ENCODE measurements at places on chromosomes 1 and 21.
A peak's percentile ranks its signal among the peaks of the same experiment; 100 is the strongest.

DNA sequence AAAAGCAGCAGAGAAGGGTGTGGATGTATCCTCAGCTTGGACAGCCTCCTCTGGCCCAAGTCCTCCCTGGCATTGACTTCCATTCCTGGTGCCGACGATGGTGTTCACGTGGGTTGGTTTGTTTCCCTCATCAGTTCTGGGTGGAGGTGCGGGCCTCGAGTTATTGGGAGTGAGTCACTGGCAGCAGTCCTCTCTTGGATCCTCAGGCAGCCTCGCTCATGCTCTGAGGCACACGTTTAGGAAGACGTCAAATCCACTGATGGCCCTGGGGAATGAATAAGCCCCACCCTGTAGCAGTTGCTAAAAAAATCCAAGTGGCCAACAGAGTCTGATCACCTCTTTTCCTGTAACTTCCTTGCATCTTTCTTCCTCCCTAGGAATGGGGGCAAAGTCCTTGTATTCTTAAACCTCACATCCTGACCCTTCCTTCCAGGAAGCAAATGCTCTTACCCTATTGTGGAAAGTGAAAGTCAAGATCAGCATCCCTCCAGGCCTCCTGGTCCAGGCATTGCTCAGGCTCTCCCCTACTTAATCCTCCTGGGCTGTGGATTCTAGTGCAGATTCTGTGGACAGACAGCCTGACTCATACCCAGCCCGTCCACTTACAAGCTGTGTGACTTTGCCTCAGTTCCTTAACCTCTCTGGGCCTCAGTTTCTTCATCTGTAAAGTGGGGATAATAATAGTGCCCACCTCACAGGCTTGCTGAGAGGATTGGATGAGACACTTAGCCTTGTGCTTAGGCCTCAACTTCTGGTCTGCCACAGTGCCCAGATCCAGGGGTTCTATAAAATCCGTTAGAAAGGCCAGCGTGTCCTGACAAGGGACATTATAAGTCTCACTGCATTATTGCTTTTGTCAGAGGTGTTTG lies 111.1 kb downstream of the TLR5 start:
- no peak for DNase-seq

DNA sequence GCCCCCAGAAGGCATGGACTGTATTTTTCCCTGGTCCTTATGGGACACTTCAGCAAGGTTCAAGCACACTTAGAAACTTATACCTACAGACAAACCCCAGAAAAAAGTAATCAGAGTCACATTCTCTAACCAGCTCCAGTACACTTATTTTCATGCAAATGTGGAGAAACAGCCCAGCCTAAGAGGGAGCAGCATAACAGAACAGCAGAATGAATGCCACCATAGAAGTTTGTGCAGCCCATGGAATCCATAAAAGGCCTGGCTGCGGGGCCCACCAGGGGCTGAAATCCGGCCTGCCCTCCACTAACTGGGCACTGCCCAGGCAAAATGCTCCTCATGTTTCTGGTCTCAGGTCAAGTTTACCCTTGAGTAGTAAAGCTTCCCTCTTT lies 60.4 kb upstream of the ATP1A1 start:
- DNase-seq, result no peak

- peak; percentile 55 for DNase-seq
Measured at GRCh38 chr1:201085902-201086735, 26.1 kb downstream of the CACNA1S start.

DNA sequence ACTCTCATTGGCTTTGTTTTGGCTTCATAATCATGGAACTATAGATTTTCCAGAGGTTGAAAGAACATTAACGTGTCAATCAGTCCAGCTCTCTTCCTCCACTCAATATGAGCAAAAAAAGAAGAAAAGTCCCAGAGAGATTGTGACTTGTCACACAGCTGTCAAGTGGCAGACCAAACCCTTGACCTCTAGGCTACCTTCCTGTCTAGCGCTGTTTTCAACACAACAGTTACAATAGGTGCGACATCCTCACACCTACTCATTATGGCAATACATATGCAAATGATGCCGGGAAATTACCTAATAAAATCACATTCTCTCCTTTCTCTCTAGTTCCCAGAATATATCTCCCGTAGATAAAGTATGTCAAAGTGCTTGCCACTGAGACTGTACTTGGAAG lies 1.1 kb downstream of the WARS2 start:
- peak; percentile 7 for DNase-seq

DNA sequence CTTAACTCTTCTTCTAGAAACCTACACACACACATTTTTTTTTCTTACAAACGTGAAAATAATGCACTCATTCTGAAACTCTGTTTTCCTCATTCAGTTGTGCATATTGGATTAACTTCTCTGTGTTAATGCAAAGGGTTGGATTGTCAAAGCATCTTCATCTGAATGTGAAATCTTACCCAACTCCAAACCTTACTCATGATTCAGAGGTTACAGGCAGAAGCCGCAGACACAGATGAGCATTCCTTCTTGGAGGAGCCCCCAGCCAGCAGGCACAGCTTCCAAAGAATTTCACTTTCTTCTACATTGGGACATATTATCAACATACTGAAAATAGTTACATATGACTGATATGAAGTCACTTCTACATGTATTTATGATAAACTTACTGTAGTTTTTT lies 15.7 kb downstream of the PATJ start:
- no peak for DNase-seq

- DNase-seq, result no peak
Measured at GRCh38 chr1:33288976-33289857, 31.7 kb downstream of the A3GALT2 start.

DNA sequence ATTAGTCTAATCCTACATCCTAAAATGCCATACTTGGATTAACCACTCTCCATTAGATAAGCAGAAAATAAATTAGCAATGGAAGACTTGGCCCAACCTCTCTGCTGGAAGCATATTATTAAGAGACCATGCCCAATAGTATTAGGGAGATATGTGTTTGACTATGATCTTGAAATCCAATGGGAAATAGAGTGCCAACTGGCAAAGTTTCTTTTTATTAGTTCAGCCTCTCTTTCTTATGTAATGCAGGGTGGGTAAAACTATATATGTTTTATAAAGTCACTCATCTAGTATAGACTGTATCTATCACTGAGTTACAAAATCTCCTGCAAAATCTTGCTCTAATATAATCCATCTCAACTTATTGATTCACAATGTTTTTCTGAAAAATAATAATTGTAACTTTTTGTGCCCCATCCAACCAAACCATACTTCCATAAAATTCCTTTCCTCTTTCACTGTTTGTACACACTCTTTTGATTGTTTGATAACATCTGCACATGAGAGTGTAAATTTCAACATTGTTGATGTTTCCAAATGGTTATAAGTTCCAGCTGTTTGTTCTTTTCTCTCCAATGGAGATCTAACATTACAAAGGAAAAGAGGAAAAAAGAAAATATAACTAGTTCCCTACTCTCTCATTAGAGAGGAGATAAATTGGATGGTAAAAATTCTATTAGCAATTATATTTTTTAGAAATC lies 408.1 kb upstream of the ADGRL2 start:
- DNase-seq, result no peak

DNA sequence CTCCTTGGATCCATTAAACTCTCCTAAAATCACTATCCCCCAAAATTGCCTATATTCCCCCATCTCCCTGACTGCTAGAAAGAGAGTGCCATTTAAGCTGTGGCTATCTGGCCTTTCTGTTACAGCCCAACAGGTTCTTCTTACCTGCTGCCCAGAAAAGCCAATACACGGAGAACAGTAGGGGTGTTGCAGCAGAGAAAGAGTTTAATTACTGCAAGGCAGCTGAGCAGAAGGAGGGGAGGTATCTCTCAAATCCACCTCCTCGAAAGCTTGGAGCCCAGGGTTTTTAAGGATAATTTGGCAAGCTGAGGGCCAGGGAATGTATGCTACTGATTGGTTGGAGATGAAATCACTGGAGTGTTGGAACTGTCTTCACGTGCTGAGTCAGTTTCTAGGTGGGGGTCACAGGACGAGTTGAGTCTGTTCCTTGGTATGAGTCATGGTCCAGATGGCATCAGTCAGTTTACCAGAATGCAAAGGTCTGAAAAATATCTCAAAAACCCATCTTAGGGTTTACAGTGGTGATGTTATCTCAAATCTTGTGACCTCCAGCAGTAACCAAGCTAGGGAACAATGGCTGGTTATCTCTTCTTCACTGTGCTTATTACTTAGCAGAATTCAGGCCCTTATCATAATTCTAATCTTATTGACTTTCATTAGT lies 89.8 kb downstream of the SMYD3 start:
- DNase-seq, result no peak

- no peak for DNase-seq
Measured at GRCh38 chr1:237258871-237259270, 216.9 kb downstream of the RYR2 start.

- no peak for DNase-seq
Measured at GRCh38 chr1:175163702-175164101, 28.9 kb downstream of the KIAA0040 start.

DNA sequence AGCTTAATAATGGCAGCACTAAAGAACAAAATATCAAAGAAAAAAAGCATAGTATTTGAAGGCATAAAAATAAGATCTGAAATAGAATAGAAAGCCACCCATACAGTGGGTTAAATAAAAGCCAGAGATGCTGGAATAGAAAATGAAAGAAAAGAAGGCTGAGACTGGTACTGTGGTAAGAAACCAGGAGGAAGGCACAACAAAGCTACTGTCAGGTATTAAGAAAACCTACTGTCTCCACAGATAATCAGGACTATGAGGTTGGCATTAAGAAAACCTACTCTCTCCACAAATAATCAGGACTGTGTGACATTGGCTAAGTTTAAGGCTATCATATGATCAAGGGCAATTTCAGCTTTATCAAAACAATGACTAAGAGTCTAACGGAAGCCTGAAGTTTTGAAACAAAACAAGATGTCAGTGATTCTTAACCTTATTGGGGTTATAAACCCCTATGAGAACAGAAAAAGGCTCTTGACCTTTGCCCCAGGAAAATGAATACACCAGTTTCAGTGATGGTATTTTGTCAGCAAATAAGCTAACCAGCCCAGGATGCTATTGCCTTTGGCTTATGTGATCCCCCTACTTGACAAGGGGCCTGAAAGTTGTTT lies 24.4 kb downstream of the MCOLN2 start:
- DNase-seq, result no peak

DNA sequence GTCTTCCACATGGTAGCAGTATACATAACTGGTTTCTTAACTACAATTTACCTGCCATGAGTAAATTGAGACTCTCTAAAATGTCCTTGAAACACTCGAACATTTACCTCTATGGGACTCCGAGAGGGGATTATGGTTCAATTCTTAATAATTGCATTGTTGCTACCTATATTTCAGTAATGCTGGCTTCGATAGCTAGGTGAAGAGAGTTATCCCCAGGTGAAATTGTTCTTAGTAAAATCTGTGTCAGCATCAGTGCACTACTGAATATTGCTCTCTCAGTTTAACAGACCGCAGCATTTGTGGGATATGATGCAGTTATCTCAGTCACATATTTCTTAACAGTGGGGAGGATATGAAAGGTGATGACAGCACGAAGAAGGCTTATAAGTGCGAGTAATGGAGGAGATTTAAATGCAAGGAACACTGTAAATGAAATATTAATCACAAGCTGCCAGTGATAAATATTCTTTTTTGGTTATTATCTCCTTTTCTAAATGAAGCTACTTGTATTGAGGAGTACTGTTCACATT lies 801.9 kb downstream of the BRINP3 start:
- no peak for DNase-seq

GRCh38 chr1:87004857-87005256 lies 90.4 kb downstream of the HS2ST1 start:
- no peak for DNase-seq

GRCh38 chr1:186152227-186152619 lies 222.8 kb downstream of the TPR start:
- DNase-seq, result no peak

GRCh38 chr1:107251839-107252238 lies 111.0 kb downstream of the NTNG1 start:
- no peak for DNase-seq

DNA sequence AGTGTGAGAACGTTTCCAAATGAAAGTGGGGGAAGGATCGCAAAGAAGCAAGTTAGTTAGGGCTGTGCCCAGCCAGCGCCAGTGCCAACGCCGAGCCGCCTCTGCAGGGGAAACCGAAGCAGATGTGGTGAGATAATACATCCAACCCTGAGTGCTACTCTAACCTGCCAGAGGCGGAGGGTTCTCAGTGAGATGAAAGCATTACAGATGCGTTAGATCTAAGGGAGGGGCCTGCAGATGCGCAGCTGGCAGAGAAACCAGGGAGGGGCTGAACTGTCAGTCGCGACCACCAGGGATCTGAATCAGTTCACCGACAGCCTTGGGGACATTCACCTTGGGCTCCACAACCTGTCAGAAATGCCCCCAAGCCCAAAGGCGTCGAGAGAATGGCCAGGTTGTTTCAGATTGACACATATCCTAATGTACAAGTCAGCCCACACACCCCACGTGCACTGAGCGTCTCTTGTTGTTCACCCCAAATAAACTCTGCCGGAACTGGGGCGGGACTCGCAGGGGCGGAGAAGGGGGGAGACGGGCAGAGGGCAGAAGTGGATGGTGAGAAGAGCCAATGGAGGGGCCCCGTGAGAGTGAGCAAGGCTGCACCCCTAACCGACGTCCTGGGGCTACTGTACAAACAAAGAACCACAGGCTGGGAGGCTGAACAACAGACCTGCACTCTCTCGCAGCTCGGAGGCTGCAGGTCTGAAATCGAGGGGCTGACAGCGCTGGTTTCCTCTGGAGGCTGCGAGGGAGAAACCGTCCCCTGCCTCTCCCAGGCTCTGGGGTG lies 8.7 kb upstream of the UMODL1 start:
- DNase-seq, result peak; percentile 92

- DNase-seq, result peak; percentile 65
Measured at GRCh38 chr1:183622884-183623785, 12.4 kb downstream of the ARPC5 start.

- DNase-seq, result no peak
Measured at GRCh38 chr1:110596312-110596711, 9.8 kb downstream of the KCNA2 start.

GRCh38 chr21:43916691-43917514 lies 51.9 kb downstream of the AGPAT3 start:
- DNase-seq, result peak; percentile 80

- DNase-seq, result no peak
Measured at GRCh38 chr1:27057389-27057788, 44.7 kb upstream of the TENT5B start.

DNA sequence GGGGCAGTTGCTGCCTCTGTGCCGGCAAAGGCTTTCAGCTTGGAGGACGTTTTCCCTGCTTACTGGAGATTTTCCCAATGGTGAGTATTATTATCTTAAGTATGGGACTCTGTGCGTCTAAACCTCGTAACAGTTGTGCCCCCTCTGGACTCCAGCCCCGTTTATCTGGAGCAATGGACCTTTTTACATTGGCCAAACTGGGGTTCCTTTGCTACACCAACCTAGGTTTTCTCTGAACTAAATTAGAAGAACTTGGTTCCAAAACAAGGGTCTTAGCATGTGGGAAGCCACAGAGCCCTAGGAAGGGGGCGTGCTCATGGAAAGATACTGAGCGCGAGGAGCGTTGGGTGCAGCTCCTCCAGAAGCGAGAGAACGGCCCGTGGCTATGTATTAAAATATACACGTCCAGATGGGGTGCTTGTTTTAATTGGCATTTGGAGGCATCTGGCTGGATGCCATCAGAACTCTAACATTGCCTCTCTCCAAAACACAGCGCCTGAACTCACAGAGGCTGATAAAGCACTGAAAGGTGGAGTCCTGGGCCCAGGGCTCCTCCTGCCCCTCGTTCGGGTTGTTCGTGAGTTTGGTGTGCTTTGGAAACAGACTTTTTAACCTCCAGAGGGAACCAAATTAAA lies 28.4 kb downstream of the POFUT2 start:
- no peak for DNase-seq

- DNase-seq, result no peak
Measured at GRCh38 chr1:25568834-25569596, 25.6 kb downstream of the LDLRAP1 start.

- DNase-seq, result no peak
Measured at GRCh38 chr1:153631047-153632022, 2.5 kb upstream of the CHTOP start.

All from CD4-positive, alpha-beta T cell treated with Interleukin-6 for 4 hours (primary cell).